ENCODE measurements at places on chromosomes 12 and 14.

DNA sequence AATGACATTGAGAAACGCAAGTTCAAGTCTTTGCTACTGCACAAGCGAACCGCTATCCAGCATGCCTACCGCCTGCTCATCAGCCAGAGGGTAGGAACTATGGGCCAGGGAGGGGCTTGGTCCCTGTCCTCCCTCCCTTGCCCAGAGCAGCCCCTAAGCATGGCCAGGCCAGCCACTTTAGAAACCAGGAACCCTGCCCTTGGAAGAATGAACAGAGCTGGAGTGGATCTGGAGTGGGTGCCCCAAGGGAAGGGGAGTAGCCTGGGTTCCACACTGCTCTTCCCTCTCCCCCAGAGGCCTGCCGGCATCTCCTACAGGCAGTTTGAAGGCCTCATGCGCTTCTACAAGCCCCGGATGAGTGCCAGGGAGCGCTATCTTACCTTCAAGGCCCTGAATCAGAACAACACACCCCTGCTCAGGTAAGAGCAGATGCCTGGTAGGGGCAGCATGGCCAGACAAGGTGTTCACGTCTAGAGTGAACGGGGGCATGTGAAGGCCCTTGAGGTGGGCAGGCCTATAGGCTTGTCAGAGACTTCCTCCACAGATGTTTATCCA is 55.8 kb downstream of the TPCN1 start:
- DNase-seq, result no peak

DNA sequence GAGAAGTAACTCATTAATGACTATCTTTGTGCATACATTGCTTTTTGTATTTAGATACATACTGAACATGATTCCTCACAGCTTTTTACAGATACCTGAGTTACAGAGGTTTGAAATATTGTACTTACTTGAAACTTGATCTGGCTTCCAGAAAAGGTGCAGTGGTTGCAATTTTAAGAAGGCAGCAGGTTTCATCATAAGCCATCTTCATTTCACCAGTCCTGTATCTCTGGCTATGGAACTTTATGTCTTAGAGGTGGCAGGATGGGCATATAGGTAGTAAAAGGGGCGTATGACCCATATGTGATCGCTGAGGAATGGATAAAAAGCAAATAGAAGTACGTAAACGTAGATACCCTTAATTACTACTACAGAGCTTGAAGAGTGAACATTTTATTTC is 13.7 kb downstream of the ZBTB1 start:
- no peak for DNase-seq

GRCh38 chr12:124159655-124160054 is 135.2 kb upstream of the RFLNA start:
- DNase-seq, result no peak

GRCh38 chr12:114981036-114981435 is 297.1 kb upstream of the TBX3 start:
- DNase-seq, result no peak

DNA sequence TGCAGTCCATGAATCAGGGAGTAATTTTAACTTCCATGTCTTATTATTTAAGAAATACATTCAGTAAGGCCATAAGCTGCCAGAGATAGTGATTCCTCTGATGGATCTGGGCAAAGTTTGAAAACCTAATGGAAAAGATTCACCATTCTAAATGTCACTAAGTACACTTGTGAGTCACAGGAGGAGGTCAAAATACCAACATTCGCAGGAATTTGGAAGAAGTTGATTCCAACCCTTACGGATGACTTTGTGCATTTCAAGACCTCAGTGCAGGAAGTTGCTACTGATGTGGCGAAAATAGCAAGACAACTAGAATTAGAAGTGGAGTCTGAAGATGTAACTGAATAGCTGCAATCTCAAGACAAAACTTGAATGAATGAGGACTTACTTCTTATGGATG is 69.8 kb downstream of the OSBPL8 start:
- no peak for DNase-seq

DNA sequence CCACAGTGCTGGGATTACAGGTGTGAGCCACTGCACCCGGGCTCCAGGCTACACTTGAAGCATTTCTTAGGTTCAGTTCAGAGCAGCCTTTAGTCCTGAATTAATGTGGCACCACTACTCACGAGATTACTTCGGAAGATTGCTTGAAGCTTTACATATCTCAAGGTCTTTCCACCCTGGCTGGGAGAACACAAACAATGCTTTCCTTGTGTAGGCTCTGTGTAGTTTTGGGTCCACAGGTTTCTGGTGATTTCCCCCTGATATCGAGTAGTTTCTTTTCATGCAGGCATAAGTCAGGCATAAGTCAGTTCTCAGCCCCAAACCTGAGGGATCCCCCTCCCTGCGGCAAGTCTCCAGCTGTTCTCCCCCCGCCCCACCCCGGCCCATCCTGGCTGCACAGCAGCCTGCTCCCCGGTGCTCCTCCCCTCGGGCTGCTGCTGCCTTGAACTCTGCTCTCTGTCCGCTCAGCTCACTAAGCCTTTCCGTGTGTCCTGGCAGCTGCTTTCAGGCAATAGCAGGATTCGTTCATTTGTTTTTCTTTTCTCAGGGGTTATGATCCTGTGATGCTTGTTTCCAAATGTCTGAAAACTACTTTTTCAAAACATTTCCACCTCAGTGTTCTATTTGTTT is 417.7 kb downstream of the TMEM121 start:
- no peak for DNase-seq

DNA sequence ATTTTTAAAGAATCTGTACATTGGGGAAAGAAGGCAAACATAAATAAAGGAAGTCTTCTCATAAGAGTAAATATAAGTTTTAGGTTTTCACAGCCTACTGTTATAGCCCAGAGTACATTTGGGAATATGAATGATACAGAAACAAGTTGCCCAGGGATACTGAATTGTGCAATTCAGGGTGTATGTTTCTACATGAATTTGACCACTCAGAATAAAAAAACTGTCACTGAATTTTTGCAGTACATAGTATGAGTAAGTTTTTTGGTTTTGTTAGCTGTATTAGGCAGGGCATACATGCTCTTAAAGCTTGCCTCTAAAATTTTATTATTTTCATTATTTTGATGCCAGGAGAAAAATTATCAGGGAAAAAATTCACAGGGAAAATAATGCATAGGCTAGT is 6.6 kb upstream of the PCNX4 start:
- no peak for DNase-seq

DNA sequence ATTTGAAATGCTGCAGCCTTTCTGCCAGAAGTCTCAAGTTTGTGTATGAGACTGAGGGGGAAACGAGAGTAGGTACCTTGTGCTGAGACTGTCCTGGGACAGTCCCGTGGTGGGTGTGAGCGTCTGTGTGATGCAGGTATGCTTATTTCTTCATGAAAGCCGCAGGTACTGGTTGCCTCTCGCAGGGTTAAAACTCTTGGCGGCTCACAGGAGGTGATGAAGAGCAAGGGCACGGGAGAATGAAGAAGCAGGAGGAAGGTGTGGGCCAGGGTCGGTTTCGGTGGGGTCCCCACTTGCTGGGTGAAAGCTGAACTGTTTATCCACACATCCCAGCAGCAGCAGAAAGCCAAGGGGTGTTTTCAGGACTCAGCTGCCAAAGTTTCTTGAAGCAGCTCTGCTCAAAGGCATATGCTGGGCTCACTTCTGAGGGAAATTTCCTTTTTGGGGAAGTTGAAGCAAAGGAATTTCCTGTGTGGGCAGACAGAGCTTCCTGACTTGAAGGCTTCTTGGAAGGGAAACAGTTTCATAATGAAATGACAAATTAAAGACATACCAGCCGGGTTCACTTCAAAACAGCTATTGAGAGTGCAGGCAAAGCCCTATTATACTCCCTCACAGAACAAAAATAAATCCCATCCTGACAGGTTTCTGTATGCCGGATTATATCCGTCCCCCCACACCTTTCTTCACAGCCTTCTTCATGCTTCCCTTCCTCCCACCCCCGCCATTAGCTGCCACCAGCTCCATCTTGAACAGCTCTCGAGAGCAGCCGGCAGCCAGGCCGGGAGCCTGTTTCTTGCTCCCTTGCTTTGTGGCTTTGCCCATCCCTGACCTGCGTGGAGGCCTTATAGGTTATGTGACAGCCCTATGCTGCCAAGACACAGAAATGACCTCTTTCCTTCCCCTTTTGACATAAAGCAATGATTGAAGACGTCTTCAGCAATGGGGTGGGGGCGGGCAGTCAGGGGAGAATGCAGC is 116.6 kb downstream of the ETV6 start:
- no peak for DNase-seq

GRCh38 chr12:47808050-47808449 is 11.7 kb downstream of the HDAC7 start:
- DNase-seq, result no peak

DNA sequence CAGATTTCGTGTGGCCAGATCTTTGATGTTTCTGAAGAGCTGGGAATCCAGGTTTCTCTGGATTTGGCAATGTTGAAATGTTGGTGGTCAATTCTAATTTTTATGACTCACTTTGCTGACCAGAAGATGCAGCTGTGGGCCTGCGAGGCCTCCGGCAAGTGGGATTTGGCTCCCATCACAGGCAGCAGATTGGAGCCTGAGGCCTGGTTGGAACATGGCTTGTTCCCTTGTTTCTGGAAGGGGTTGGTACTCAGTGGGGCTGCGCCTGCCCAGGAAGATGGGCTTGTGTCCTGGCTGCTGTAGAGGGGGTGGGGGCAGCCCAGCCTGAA is 23.1 kb downstream of the FBRSL1 start:
- DNase-seq, result no peak

DNA sequence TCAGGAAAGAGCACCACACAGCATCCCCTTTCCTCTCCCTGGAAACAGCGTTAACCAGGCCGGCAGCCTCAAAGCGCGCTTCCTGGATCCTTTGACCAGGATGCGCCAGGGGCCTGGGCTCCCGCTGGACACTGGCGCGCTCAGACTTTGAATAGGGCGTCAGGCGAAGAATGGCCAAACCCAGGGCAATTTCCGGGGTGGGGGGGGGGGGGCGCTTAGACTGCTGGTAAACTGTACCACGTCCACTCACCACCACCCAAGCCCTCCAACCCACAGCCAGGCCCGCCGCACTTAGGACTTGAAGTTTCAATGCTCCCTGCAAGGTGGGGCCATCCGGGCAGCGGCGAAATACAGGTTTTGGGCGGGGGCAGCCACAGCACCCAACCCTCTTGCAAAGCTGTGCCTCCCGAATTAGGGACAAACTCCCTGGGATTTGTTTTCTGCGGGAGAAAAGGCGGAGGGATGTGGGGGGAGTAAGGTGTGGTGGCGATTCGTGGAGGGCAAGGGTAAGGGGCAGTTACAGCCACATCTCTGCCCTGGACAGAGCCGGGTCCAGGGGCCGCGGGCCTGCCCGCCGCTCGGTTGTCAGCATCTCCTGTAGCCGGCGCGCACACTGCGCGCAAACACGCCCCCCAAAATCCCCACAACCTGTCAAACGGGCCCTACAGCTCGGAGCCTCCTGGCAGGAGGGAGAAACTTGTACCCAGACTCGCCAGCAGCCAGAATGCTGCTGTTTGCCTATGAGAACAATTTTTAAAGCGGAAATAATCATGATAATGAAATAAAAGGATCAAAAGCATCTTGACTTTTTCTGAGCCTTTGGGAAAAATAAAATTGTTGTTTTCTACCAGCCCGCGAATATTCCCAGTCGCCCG is 958 bp downstream of the RTN1 start:
- no peak for DNase-seq

- no peak for DNase-seq
Measured at GRCh38 chr12:128794661-128795529, 28.9 kb downstream of the SLC15A4 start.

DNA sequence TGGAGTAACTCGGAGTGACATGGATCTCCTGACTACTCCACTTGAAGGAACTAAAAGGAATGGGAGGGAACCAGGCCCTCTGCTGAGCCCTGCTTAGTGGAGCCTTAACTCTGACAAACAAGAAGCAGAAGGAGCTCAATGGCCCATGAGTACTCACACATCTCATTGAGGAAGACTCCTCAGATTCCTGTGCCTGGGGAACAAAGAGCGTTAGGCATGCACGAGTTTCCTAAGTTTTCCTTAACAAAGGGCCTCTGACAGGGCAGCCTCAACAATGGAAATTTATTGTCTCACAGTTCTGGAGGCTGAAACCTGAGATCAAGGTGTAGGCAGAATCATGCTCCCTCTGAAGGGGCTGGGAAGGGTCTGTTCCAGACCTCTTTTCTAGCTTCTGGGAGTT is 185.7 kb upstream of the NTF3 start:
- no peak for DNase-seq

GRCh38 chr12:125744201-125744600 is 679.0 kb downstream of the AACS start:
- DNase-seq, result peak; percentile 7

DNA sequence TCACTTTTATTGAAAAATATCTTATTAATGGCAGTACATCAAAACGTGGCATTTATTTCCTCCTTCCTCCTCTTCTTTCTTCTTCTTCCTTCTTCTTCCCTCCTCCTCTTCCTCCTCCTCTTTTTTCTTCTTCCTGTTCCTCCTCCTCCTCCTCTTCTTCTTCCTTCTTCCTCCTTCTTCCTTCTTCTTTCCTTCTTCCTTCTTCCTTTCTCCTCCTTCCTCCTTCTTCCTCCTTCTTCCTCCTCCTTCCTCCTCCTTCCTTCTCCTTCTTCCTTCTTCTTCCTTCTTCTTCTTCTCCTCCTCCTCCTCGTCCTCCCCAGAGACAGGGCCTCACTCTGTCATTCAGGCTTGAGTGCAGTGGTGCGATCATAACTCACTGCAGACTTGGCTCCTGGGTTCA is 457.2 kb downstream of the AEBP2 start:
- no peak for DNase-seq

- DNase-seq, result no peak
Measured at GRCh38 chr14:49549881-49550280, 36.3 kb downstream of the RPS29 start.

DNA sequence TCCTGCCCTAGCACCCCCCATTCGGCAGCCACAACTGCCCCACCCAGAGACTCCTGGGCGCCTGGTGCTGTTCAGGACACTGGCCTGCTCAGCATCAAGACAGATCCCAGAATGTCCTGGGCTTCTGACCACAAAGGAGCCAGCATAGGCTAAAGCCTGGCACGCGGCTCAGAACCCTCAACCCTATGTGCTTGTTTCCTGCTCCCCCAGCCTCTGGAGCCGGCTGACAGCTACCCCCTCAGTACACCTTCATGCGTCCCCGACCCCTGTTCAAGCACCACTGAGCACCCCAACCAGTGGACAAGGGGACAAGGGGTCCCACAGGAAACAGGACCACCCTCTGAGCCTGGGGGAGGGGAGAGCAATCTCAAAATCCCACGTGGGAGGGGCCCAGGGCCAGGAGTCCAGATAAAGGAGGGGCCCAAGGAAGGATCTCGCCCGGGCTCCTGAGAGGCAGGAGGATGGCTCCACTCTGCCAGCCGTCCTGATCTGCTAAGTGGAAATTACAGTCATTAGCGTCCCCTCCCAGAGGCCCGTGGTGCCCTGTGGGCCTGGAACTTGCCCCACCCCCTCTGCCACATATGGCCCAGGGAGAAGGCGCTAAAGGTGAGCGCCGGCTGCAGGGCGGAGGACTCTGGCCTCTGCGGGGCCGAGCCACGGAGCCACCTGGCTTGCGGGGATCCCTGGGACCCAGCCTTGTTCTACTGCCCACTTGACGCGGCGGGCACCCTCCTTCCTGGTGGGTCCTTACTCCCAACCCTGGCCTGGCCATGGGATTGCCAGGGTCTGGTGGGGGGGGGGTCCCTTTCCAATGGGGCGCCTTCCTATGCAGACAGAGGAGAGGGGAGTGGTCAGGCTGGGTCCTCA is 27.2 kb upstream of the GPR132 start:
- DNase-seq, result no peak

GRCh38 chr12:31582155-31582554 is 8.8 kb downstream of the DENND5B start:
- DNase-seq, result no peak

- DNase-seq, result peak; percentile 84
Measured at GRCh38 chr12:569803-570434, 93.3 kb downstream of the NINJ2 start.

GRCh38 chr12:130064999-130065398 is 97.3 kb upstream of the FZD10 start:
- no peak for DNase-seq

- no peak for DNase-seq
Measured at GRCh38 chr14:105330491-105330895, 15.9 kb downstream of the PACS2 start.

Measured in NCI-H1105 (cell line).